Stimulated activated CD4-positive, alpha-beta T cell treated with anti-CD3 and anti-CD28 coated beads, Interleukin-15, amount 100 ng/mL, for 48 hours (primary cell): ENCODE measurements at places on chromosomes 4 and X.

- no peak for DNase-seq
Observed at GRCh38 chrX:10159145-10159468, 2.3 kb downstream of the CLCN4 start.

DNA sequence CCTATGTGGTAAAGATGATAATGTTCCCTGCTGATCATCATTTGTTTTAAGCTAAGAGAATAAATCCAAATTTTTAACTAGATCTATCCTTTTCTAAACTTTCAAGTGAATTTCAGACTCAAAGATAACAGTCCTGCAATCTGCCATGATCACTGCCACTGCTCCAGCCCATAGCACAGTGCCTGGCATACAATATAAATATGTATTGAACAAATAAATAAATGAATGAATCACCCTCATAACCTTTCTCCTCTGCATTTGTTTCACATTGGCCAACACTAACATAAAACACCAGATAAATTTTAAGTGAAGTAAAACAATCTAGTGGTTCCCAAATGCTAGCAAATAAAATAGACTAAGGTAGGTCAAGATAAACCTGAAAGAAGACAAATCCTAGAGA, 439.0 kb downstream of the GPM6A start:
- no peak for DNase-seq

GRCh38 chr4:139764182-139764581, 98.6 kb downstream of the MGST2 start:
- DNase-seq = no peak

DNA sequence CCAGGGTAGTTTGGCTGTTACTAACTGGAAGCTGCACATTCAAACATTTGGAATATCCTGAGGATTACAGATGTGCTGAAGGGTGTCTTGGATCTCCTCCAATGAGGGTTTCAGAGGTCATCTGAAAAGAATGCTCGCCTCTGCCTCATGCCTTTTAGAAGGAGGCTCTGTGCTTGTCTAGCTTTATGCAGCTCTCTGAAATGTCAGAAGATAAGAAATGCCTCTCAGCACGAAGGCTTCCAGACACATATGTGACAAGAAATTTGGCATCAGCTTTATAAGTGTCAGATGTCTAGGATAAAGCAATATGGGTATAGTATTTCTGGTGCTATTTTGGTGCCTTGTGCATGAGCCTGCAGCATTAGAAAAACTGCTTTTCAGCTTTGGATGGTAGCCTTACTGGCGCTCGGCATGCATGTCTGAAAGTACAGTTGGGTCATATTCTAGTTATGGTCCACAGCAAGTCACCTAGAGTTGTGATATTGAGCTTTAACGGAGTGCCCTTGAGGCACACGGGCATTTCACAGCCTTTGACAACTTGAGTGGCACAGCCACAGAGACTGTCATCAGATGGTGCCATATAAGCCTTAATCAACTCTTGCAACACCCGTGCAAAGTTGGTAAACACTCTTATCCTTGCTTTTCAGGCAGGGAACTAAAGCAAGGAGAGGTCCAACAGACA, 70.8 kb upstream of the PGRMC2 start:
- DNase-seq = no peak

DNA sequence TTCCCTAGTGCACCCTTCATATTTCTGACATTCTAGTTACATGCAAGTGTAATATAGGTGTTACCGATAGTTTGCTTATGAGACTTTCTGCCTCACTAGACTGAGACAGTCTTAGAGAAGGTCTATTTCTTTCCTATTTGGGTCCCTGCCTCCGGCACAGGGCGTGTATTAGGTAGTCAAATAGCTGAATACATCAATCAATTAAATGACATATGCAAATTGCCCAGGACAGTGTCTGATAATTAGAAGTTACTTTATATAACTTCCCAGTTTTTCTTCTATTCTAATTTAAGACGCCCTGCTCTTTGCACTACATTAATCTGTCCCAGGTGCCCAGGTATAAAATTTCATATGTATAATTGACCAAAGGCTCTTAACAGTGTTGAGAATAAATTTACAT, 264.2 kb downstream of the RAB28 start:
- no peak for DNase-seq
